ENCODE measurements at places on chromosomes 2 and 18.

GRCh38 chr2:240762971-240763370, 57.0 kb downstream of the KIF1A start:
- DNase-seq = no peak

GRCh38 chr18:63883617-63884016, 3.9 kb upstream of the SERPINB2 start:
- DNase-seq = no peak

GRCh38 chr2:121816797-121817196, 61.3 kb downstream of the TSN start:
- DNase-seq = no peak

DNA sequence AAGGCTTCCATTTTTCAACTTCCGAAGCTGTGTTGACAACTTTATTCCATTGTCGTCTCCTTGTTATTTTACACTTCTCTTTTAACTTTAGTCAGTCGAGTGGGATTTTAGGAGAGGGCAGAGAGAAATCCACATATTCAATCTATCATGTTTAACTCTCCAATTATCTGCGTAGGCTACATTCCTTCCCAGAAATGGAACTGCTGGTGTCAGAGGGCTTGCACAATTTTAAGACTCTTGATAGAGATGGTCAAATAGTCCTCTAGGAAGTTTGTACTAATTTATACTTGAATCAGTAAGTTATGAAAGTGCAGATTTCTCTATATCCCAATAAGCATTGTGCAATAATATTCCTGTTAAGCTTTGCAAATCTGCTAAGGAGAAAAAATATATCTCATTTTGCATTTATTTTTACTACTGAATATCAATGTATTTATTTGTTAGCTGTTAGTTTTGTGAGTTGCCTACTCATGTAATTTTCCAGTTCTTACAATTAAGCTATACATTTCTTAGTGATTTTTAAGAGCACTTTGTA, 95.6 kb downstream of the CYP26B1 start:
- DNase-seq = no peak

DNA sequence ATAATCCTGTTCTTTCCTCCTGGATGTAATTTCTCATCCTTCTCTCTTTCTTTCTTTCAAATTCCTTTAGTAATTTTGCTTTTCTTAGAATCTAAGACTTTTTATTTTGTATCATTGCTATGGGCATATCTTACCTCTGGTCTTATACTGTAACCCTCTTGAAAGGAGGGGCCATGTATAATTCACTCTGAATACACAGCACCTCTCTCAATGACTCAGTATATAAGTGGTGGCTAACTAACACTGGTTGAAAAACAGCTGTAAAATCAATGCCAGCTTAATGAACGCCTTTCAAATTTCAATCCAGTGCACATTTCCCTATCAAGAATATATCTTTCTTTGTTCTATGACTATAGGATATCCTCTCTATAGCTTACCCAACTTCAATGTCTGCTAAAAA, 53.7 kb downstream of the CWC22 start:
- no peak for DNase-seq

GRCh38 chr2:220275454-220275853, 648.0 kb downstream of the SLC4A3 start:
- no peak for DNase-seq

- no peak for DNase-seq
Observed at GRCh38 chr18:51171223-51171622, 26.3 kb downstream of the MEX3C start.

GRCh38 chr2:2902547-2903281, 474.9 kb downstream of the EIPR1 start:
- DNase-seq = no peak

GRCh38 chr18:74914052-74914591, 294.8 kb downstream of the PTGR3 start:
- DNase-seq = no peak

DNA sequence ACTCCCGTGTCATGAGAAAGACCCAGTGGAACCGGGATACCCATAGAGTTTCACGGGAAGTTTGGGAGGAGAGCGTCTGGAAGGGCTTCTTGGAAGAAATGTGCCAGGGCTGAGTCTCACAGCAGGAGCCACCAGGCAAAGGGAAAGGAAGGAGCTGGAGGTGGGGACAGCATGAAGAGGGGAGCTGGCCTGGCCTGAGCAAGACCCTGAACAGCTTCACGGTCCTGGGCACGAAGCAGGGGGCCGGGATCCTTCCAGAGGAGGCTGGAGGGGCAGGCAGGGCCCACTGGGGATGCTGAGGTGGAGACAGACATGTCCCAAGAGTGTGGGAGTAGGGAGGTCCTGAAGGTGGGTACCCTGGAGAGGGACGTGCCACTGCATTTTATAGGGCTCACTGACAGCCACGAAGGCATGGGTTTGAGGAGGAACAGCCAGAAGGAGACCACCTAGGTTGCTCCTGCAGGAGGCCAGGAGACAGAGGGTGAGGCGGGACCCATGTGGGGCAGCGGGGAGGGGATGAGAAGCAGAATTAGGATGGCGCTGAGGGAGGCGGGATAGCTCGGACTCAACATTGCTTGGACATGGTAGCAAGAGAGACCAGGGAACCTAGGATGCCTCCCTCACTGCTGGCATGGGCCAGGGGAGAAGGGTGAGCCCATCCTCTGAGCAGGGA, 168.1 kb upstream of the ID2 start:
- DNase-seq = no peak
